ENCODE measurements at places on chromosomes 3 and 15.
A peak's percentile ranks its signal among the peaks of the same experiment; 100 is the strongest.

DNA sequence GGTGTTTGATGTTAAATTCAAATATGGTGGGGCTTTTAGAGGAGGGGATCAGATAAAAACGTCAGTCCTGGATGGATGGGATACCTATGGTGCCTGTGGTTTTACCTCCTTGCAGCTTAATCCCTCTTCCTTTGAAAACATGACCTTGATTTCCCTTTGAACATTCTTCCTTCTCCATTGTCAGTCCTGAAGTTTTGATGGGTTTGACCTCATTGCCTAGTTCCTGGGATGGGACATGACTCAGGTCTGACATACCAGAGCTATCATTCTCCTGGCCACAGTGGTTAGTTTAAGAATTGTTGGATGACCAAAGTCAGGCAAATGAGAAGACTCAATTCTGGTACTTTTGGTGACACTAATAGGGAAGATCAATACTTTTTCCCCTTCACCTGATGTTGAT lies 87.2 kb downstream of the PRICKLE2 start:
- no peak for DNase-seq

GRCh38 chr3:110106805-110107204 lies 769.5 kb upstream of the DPPA4 start:
- no peak for DNase-seq

DNA sequence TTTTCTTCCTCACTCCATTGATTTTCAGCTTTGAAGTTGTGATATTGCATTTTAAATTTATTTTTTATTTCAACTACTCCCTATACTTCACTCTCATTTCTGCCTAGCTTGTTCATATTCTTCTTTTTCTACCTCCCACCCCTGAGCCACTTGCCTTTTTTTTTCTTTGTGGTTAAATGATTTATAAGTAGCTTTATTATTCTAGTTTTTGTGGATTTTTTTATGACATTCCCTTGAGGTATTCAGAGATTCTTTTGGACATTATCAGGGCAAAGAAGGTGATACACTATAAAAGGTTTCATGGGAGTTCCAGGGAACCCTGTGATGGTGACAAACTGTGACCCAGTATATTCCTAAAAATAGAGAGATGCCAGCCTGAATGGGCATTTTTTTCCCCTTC lies 3.3 kb downstream of the C15orf61 start:
- DNase-seq, result no peak

DNA sequence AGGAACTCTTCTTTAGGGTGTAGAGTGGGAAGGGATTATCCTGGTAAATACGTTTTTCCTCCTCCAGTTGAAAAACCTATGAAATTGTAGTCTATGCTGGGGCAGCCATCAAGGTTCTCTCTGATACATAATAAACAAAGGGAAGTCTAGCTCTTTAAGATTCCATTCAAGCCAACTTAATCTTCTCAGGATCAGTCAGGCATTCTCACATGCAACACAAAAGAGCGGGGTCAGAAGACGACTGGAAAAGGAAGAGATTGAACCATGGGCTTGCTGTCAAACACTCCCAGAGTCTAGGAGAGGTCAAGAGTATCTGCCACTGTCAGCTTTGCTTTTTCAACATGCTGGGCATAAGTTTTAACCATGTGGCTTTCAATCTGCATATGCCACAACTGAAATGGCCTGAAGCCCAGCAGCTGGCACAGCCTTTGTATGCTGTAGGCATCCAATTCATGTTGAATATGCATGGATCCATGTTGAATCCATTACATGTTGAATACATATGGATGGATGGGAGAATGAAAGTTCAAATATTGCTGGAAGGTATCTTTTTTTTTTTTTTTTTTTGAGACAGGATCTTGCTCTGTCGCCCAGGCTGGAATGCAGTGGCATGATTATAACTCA lies 8.5 kb downstream of the TRAT1 start:
- no peak for DNase-seq

DNA sequence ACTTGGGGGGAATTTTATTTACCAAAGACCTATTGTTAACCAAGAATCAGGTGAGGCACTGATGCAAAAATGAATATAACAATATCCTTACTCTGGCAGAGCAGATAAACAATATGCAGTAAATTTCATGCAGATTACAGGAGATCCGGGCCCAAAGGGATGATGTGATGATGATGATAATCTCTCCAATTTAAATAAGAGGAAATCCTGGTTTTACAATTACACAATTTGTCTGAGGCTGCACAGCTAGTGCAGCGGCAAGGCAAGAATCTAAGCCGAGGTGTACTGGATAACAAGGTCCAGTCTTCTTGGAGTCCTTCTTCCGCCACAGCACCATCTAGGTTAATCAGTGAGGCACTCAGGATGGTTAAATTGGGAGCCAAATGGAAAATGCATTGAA lies 2.4 kb upstream of the MESD start:
- no peak for DNase-seq

DNA sequence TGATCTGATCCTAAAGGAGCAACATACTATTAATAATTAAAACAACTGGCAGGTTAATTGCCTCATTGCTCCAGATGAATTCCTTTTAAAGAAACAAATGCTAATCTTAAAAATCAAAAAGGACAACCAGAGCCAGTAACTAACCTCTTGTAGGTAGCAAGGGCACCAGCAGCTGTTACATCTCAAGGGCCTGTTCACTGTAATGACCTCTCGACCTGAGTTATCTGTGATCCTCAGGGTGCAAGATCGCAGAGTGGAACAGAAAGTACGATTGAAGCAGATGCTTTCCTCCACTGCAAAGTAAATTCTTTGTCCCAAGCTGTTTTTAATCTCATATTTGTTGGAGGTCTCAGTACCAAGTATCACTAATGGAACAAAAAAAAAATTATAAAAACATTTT lies 11.4 kb downstream of the PLSCR5 start:
- DNase-seq, result no peak

GRCh38 chr15:27017168-27017809 lies 46.3 kb downstream of the GABRG3 start:
- peak; percentile 77 for DNase-seq

GRCh38 chr3:120177151-120177550 lies 82.9 kb upstream of the GSK3B start:
- DNase-seq, result no peak

DNA sequence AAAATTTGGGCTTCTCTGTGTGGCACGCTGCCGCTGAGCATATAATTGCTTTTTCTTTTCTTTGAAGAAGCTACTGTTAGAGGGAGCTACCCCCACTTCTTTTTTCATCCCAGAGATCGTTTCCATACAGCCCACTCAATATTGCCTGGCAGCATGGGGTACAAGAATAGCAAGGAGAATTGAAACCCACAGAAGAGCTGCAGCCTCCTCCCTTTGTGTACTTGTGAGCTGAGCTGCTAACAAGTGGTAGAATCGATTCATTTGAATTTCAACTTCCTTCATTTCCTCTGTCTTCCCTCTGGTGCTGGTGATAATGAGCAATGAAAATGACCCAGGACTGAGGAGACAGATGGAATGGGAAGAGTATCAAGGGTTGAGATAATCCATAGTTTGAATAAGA lies 64.9 kb downstream of the LRRC3B start:
- no peak for DNase-seq

DNA sequence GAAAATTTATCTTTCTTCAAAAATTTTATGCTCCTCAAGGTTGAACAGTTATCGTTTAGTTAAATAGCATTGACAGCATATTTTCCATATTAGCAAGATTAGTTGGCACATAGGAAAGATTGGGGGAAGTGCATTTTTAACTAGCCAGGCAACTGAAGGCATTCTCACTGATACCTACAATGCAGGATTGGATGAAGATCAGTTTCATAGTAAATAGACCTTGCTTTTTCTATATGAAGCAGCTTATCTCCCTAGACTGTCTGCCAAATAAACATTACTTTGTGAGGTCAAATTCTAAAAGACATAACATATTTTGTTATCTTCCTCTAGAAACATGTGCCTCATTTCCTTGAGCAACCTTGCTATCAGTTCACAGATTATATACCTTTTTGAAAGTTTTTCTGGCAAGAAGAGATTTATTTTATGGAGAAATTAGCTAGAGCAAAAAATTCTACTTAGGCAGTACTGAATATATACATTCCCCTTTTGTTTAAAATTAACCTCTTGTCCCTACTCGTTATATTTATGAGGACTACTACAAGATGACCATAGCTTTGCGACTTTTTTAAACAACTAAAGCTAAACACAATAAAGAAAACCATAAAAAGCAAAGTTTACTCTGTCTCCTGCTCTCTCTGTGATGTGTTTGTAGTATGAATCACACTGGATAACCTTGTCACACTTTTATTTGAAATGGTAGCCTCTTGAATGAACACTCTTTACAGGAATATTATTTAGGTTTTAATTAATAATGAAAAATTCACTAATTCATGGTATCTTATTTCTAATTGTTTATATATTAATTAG lies 654.9 kb upstream of the TBL1XR1 start:
- no peak for DNase-seq

All from KBM-7 (cell line).